ENCODE measurements at places on chromosomes 7 and 10.

DNA sequence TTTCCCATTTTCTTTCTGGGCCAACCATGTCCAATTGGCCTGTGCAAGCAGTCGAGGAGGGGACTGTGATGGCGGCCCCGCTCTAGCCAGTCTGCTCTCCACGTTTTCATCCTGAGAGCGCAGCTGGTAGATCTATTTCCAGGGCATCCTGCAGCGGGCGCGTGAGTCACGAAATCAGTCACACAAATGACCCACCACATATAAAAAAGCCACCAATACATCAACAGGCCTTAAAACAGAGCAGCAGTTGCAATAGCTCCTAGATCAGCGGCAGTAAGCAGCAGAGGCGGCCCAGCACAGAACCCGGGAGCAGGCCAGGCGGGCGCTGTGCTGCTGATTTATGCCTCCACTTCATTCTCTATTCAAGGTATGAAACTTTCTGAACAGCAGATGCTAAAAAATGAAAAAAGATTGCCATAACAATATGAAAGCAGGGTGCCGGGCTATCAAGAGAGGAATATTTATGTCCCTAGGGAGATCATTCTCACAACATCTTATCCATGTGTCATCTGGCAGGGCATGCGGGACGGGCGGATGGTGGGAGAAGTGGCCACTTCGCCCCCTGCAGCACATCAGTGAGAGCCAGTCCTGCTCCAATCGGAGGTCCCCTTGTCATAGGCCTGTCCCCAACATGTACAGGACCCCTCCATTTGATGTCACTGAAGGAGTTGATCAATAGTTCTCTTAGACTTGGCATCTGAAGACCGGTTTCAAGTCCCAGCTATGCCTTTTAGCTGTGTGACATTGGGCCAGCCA is 98.0 kb upstream of the GPR26 start:
- DNase-seq, result no peak

DNA sequence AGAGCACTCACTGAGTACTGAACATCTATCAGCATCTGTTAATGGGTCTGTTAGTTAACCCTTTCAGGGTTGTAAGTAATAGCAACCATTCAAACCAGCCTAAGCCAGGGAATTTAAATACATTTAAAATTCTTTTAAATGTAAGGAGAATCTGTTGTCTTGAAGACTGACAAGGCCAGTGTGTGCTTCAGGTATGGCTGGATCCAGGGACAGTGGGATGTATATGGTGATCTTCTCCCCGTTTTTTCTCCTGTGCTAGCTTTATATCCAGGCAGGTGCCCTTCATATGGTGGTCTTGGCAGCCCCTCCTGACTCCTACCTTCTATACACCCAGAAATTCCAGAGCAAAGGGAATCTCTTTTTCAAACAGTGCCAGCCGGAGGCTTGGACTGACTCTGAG is 46.6 kb upstream of the DAGLB start:
- no peak for DNase-seq

GRCh38 chr7:156962897-156963296 is 13.4 kb downstream of the NOM1 start:
- DNase-seq, result no peak

GRCh38 chr10:44971935-44972757 is 6.5 kb downstream of the DEPP1 start:
- no peak for DNase-seq

- no peak for DNase-seq
Observed at GRCh38 chr10:25294032-25294926, 119.5 kb downstream of the GPR158 start.

- DNase-seq, result no peak
Observed at GRCh38 chr7:133293384-133294160, 40.7 kb downstream of the EXOC4 start.

- no peak for DNase-seq
Observed at GRCh38 chr7:55469271-55469681, 103.0 kb downstream of the VOPP1 start.

DNA sequence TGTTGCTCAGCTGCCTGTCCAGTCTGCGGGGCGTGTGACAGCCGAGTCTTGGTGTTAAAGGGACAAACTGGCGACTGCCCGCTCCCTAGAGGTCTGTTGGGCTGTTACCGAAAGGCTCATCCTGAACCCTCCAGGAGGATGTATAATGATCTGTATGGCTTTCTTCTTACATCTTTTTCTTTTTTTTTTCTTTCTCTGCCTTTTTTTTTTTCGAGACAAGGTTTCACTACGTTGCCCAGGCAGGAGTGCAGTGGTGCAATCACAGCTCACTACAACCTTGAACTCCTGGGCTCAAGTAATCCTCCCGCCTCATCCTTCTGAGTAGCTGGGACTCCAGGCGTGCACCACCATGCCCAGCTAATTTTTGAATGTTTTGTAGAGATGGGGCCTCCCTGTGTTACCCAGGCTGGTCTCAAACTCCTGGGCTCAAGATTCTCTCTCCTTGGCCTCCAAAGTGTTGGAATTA is 857 bp downstream of the INTS15 start:
- DNase-seq, result no peak
